HCT116 (cell line): ENCODE measurements at places on chromosomes 16 and 17.
A peak's percentile ranks its signal among the peaks of the same experiment; 100 is the strongest.

- H3K27ac ChIP-seq = no peak overlapping the region
- no peak for DNase-seq
- H3K27me3 ChIP-seq = no peaks in the 10 kb centered on the region
- H3K4me1 ChIP-seq = peaks cover 15% of the 10 kb centered on the region
- no peak overlapping the region for H3K4me3 ChIP-seq
- no peaks in the 10 kb centered on the region for H3K36me3 ChIP-seq
Measured at GRCh38 chr17:68302066-68302564, 10.8 kb downstream of the ARSG start.

GRCh38 chr17:57045868-57046704 lies 39.0 kb upstream of the AKAP1 start:
- no peak for DNase-seq
- H3K27ac ChIP-seq = no peak overlapping the region
- no peaks in the 10 kb centered on the region for H3K36me3 ChIP-seq
- H3K4me3 ChIP-seq = no peak overlapping the region
- H3K4me1 ChIP-seq = no peaks in the 10 kb centered on the region

- DNase-seq = peak; percentile 6
- no peaks in the 10 kb centered on the region for H3K36me3 ChIP-seq
Measured at GRCh38 chr17:386141-386876, 33.7 kb upstream of the RPH3AL start.

GRCh38 chr16:78288888-78289287 lies 189.4 kb downstream of the WWOX start:
- H3K27ac ChIP-seq = no peak overlapping the region
- H3K4me3 ChIP-seq = no peak overlapping the region
- H3K36me3 ChIP-seq = no peaks in the 10 kb centered on the region
- no peaks in the 10 kb centered on the region for H3K4me1 ChIP-seq

DNA sequence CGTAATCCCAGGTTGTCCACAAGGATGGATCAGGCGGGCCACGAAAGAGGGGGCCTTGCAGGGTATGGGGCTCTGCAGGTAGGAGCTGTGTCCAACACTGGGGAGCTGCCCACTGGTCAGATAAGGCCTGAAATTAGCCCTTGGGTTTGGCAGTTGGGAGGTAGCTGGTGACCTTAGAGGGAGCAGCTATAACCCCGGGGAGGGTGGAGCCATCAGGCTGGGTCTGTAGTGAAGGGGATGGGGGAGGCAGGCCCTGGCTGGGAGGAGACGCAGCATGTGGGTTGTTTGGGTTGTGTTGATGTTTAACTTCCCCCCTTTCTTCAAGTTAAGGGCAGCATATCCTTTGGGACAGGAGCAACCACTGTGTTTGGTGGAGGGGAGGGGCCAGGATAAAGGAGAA lies 5.9 kb downstream of the MLLT6 start:
- H3K27me3 ChIP-seq = no peaks in the 10 kb centered on the region
- H3K27ac ChIP-seq = no peak overlapping the region
- peaks cover 6% of the 10 kb centered on the region; the same call in 1 of the 2 replicates for H3K4me1 ChIP-seq
- no peak for DNase-seq
- H3K36me3 ChIP-seq = peaks cover 46% of the 10 kb centered on the region; the same call in 1 of the 2 replicates
- no peak overlapping the region for H3K4me3 ChIP-seq

- no peaks in the 10 kb centered on the region for H3K4me1 ChIP-seq
- peaks cover 64% of the 10 kb centered on the region for H3K27me3 ChIP-seq
- no peaks in the 10 kb centered on the region for H3K36me3 ChIP-seq
- H3K4me3 ChIP-seq = no peak overlapping the region
- H3K27ac ChIP-seq = no peak overlapping the region
Measured at GRCh38 chr16:73915935-73916334, 380.7 kb upstream of the PSMD7 start.

GRCh38 chr17:48930435-48930873 lies 14.2 kb downstream of the SNF8 start:
- no peak overlapping the region for H3K27ac ChIP-seq
- no peaks in the 10 kb centered on the region for H3K27me3 ChIP-seq
- H3K4me3 ChIP-seq = no peak overlapping the region
- no peaks in the 10 kb centered on the region for H3K4me1 ChIP-seq
